ENCODE measurements at places on chromosomes 6 and 20.

GRCh38 chr20:44248410-44248759 lies 1.3 kb downstream of the GDAP1L1 start:
- DNase-seq: no peak

- no peak for DNase-seq
Observed at GRCh38 chr6:12114055-12114503, 102.0 kb downstream of the HIVEP1 start.

DNA sequence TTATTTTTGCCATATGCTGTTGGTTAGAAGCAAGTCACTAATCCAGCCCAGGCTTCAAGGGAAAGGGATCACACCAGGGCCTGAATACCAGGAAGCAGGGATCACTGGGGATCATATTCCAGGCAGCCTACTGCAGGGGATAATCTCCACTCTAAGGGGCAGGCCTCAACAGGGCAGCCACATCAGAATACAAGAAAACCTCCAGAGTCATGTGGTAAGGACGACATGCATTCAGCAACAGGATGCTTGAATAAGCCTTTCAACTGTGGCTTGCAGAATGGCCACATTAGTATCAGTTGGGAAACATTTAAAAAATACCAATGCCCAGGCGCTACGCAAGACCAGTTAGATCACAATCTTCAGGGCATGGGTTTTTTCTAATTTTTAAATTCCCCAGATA lies 109.1 kb downstream of the LY86 start:
- DNase-seq: no peak

- DNase-seq: no peak
Observed at GRCh38 chr6:146361128-146361924, 182.3 kb upstream of the RAB32 start.
